Stimulated activated CD8-positive, alpha-beta memory T cell treated with anti-CD3 and anti-CD28 coated beads, Interleukin-7, amount 100 ng/mL, for 24 hours (primary cell): ENCODE measurements at places on chromosomes 16 and 17.

DNA sequence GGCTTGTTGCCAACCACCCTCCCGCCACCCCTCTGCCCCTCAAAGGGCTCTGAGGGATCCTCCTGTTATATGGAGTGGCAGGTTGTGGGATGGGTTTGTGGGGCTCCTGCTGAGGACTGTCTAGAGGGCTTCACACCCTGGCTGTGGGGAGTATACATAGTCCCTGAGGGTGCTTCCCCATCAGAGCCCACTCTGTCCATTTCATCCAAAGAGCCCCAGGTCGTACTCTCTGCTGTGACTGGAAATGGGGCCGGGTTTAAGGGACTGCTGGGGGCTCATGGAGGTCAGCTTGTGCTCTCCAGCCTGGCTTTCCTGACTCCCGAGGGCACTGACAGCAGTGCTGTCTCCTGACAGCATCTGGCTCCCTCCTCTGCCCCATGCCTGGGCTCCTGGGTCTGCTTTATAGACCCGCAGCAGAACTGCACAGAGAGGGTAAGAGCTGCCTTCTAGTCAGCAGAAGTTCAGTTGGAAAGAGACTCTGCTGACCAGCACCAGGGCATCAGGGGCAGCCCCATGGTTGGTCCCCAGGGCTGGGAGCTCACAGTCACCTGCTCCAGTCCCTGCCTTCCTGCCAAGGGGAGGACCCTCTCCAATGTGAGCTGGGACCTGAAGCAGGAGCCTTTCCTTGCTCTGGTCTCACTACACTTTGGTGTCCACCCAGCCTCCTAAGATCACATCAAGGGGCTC, 17.8 kb upstream of the TNS4 start:
- DNase-seq = no peak

GRCh38 chr16:30895627-30896260, 670 bp upstream of the CTF1 start:
- DNase-seq = no peak

DNA sequence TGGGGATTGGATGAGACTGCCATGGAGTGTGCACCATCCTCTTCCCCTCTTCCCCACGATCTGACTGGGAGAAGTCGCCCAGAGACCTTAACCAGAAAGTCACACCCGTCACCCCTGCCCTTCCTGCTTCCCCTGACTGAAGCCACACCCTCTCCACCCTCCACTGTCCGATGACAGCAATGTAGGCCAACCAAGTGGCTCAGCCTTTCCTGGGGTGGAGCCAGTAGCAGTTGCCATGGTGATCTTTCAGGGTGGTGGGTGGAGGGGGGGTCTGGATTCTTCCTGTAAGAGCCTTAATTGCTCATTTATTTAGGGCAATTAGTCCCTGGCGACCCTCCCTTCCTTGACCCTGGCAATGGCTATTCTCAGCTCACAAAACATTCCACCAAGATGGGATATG, 37.5 kb upstream of the PHB1 start:
- DNase-seq = no peak

GRCh38 chr17:69734656-69735055, 320.2 kb downstream of the MAP2K6 start:
- DNase-seq = no peak

- DNase-seq = no peak
Observed at GRCh38 chr17:10513299-10514067, 4.9 kb downstream of the MYH1 start.

- no peak for DNase-seq
Observed at GRCh38 chr17:45312477-45313420, 4.1 kb downstream of the MAP3K14 start.

DNA sequence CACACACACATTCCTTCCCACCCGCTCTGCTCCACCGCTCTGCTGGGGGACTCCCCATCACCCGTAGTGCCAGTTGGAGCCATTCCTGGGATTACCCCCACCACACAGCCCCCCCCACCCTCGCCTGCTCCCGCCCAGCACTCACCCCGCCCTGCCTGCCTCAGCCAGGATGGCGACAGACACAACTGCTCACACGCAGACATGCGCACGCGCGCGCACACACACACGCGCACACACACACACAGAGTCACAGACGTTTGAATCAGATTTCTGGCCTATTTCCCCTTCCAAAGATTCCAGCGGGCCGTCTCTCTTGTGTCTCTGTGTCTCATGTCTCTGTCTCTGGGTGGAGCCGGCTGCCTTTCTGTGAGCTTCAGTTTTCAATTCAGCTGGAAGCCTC, 4.4 kb downstream of the CACNA1G start:
- DNase-seq = no peak

GRCh38 chr17:72967977-72968585, 124.4 kb downstream of the SLC39A11 start:
- no peak for DNase-seq

GRCh38 chr17:37847811-37848331, 76.3 kb upstream of the TBC1D3K start:
- no peak for DNase-seq

DNA sequence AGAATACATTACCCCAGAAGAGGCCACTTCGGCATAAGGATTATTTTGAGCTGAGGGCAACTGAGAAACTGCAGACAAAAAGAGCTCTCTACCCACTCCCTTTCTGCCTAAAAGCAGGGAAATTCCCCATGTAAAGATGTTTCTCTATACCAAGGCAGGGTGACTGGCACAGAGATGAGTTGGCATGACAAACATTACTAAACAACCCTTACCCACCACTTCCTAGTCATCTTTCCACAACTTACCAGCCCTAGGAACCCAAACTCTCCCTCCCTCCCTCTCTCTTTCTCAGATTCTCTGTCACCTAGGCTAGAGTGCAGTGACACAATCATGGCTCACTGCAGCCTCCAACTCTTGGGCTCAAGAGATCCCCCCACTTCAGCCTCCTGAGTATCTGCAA, 68.6 kb downstream of the EMP2 start:
- no peak for DNase-seq

DNA sequence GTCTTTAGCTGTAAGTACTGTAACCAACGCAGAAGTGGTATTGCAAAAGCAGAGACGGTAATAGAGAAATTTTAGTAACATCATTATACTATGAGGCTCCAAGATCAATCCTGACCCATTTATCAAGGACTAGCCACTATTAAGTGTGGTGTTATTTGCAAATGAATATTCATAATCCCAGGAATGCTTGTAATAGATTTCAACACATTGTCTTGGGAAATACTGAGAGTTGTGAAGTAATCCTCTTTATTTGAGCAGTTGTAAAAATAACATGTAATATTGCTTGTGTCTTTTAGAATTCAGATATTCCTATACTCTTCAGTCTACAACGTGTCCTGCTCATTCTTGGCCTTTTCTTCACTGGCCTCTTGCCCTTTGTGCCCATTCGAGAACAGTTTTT, 46.4 kb downstream of the GDPD1 start:
- DNase-seq = no peak

GRCh38 chr16:71303938-71304337, 14.7 kb upstream of the CMTR2 start:
- no peak for DNase-seq

DNA sequence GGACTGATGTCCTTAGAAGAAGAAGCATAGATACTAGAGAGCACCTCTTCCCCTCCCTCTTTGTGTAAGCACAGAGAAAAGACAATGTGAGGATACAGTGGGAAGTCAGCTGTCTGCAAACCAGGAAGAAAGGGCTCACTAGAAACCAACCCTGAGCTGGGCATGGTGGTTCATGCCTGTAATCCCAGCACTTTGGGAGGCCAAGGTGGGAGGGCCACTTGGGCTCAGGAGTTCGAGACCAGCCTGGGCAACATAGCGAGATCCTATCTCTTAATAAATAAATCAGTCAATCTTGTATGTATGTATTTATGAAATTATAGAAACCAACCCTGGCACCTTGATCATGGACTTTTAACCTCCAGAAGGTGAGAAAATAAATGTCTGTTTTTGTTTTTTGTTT, 118.3 kb downstream of the NPIPB5 start:
- no peak for DNase-seq

DNA sequence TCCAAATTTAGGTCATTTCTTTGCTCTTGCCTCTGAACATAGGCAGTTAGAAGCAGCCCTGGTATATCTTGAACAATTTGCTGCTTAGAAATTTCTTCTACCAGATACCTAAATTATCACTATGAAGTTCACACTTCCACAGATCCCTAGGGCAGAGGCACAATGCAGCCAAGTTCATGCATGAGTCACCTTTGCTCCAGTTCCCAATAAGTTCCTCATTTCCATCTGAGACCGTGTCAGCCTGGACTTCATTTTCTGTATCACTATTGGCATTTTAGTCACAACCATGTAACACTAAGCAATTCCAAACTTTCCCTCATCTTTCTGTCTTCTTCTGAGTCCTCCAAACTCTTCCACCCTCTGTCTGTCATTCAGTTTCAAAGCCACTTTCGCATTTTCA, 45.0 kb downstream of the KCNJ16 start:
- DNase-seq = no peak
